ENCODE measurements at places on chromosomes 3 and 15. TPM values are rescaled to one million over a fixed set of nuclear protein-coding genes. Genes with fewer than 3 reads are reported as not detected.

DNA sequence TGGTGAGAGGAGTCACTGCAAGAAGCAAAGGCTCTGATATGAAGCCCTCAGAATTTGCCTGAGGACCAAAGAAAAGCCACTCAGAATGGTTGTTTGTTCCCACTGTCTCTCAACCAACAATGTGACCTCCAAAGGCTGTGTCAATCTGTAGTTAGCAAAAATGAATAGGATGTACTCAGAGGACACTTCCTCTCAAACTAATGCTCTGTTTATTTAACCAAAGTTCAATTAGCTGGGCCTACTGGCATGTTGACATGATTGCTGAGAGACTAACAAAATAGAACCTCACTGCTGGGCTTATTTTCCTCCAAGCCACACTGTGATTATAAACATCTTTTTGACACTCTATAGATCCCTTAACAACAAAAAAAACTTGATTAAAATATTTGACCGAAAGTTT is 522.5 kb downstream of the OCA2 start:
- DNase-seq = no peak

DNA sequence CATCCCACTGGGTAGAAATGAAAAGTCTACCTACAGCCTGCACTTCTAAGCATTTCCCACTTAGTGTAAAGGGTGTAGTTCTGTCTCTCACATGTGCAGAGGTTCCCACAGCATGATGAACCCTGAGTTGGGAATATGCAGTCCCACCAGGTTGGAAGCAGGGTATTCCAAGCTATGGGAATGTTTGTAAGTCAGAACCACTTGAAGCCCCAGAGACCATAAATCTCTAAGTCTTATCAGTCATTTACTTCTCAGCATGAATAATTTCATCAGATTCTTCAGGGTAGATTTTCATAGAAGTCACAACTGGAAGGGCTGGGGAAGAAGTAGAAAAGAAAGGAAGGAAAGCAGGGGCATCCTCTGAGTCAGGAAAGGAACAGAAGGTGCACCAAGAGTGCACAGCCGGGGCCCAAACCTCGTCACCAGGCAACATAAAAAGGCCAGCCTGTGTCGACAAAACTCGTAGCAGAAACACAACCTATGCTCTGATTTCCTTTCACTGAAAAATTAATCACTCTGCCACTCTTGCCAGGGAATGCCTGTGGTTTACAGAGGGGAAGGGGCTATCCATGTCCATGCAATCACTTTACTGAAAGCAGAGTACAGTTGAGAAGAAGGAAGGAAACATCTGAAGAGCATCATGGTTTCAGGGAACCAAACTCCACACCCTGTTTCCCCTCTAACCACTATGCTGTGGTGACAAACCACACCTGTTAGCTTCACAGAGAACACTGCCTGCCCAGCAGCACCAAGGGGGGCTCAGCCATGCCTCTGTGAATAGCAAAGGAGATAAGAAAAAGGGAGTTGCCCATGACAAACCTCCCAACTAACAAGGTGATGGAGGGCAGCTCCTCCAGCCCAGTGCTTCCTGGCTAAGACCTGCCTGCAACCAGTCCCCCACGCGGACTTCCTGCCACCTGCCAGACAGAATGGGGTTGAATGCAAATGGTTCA is 40.5 kb downstream of the SH3BP5 start:
- no peak for DNase-seq

GRCh38 chr3:113055961-113056360 is 65.2 kb downstream of the GTPBP8 start:
- DNase-seq = no peak

- DNase-seq = no peak
These were observed 128.1 kb downstream of the RPL22L1 start for GRCh38 chr3:170741756-170742529.

DNA sequence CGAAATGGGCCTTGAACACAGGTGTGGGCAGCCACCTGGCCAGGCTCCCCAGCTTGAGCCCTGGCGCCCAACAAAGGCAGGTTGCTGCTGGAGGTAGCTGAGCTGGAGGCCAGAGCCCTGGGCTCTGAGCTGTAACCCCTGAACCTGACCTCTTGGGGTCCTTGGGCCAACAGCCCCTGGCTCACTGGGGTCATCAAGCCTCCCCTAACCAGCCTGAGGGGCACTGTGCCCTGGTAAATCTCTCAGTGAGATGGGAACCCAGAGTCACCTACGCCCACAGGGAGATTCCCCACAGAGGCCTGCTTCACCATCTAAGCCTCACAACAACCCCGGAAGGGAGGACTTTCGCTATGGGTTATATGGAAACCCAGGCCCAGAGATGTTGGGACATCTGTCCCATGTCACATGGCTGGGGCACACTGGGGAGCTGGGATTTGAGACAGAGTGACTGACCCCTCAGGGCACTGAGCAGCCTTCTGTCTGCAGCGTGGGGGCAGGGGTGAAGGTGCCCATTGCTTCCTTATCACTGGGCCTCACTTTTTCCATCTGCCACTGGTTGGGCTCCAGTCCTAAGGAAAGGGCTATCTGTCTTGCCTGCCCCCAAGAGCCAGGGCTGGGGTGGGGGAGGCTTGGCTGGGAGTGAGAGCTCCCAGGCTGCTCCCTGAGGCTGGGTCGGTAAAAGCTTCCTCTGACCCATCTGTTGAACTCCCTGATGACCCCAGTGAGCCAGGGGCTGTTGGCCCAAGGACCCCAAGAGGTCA is 59.1 kb downstream of the IQSEC1 start:
- DNase-seq = no peak

GRCh38 chr3:14374444-14374883 is 27.9 kb upstream of the SLC6A6 start:
- DNase-seq = no peak

- no peak for DNase-seq
These were observed at the start of gene SLITRK3 for GRCh38 chr3:165195640-165196576. Gene SLITRK3 (minus strand): TSS chr3:165196384. CDS start chr3:165190830, 5,554 bp downstream.

- no peak for DNase-seq
These were observed 397.0 kb downstream of the CNTN3 start for GRCh38 chr3:74217467-74217866.

DNA sequence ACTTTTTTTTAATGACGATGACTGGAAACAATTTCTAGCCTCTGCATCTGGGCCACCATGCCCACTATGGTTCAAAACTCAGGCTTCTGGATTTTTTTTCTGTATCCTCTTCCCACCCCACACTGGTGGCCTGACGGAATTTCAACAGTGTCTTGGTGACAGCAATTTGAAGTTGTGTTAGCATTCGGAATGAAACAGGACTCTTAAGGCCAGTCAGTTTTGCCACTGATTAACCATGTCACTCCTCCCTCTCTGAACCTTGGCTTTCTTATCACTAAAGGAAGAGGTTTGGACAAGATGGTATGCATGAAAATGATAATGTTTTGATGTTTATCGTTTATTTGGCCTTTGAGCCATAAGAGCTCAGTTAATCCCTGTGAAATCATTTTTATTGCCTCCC is 41.6 kb upstream of the BDH1 start:
- no peak for DNase-seq

DNA sequence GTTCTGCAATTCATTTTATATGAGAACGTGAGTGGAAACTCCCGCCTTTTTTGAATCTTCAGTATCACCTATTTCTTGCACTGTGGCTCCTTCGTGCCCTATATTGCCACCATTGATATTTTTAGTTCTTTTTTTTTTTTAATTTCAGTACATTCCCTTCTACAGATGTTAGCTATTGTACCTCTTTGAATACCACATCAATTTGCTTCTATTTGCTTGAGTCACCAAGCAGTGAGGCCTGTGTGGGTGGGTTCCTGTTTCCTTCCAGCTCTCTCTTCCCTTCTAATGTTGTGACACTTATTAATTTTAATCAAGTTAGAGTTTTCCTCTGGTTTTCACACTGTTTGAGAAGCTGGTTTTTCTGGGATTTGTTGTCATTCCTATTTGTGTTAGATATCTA is 8.7 kb downstream of the HACD2 start:
- no peak for DNase-seq

DNA sequence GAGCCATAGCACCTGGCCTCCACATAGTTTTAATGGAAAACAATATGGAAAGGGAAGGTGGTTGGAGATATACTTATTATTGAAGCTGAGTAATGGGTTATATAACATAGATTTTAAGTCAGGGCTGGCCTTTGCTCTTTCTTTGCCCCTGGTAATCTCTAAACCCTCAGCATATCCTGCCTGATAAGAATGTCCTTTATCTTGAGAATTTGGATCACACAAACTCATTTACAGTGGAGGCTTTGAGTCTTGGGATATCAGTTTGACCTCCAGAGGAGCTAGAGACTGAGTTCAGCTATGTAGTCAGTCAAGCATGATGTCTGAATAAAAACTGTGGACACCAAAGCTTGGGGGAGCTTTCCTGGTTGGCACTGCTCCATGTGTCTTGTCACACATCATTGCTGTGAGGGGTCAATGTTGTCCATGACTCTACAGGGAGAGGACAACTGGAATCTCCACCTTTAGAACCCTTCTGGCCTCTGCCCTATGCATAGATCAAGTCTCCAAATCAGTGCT is 9.0 kb upstream of the C3orf33 start:
- DNase-seq = no peak

GRCh38 chr15:76150513-76150912 is 90.7 kb downstream of the TMEM266 start:
- no peak for DNase-seq

- no peak for DNase-seq
These were observed 53.3 kb upstream of the CHMP2B start for GRCh38 chr3:87173776-87174175.

DNA sequence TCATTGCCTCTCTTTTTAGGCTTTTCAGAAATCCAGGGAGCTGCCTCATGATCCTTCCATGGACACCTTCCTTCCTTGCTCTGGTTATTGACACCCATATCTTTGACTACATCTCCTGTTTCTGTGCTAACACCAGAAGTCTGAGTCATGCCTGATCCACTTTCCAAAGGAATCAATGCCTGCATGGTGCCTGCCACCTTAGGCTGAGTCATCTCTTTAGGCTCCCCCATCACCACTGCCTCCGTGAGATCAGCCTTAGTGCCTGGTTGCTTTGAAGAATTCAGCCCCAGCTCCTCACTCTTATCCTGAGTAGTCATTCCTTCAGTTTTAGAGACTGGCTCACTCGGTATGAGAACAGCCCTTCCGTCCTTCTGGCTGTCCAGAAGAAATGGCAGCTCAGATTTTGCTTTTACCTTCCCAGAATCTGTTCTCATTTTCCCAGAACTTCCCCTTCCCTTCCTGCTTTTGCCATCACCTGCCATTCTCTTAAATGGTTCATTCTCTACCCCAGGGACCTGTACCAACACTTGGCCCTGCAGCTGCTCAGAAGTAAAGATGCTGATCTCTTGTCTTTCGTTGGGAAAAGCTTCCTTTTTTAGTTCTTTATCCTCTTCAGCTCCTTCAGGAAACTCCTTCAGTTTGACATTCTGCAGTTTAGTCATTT is 105.3 kb downstream of the MAP4 start:
- DNase-seq = no peak

GRCh38 chr15:65258375-65259262 is 28.1 kb downstream of the PARP16 start:
- DNase-seq = no peak

GRCh38 chr3:108914774-108915641 is 38.7 kb downstream of the GUCA1C start:
- no peak for DNase-seq

- DNase-seq = no peak
These were observed 173.6 kb downstream of the UBE2E2 start for GRCh38 chr3:23376516-23377248.

- DNase-seq = peak; percentile 60
These were observed 56.6 kb upstream of the PRTG start for GRCh38 chr15:55799291-55800212.

- no peak for DNase-seq
These were observed 790 bp downstream of the DAZL start for GRCh38 chr3:16604433-16604832.

DNA sequence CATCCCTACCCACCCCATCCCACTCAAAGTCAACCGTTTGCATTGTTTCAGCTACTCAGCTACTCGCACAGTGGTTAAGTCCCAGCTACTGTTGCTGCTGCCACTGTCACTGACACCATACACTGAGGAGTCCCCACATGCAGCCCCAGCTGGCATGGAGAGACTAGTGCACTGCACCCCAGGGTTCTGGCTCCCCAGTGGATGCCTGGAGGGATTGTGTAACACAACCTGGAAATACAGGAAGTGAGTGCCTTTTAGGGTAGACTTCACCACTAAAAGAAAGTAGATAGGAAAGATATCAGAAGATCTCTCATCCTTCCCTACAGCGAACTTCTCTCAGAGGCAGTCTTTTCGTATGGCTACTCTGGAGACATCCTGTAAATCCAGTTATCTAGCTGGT is 169.2 kb upstream of the STRIT1 start:
- no peak for DNase-seq

- no peak for DNase-seq
These were observed 90.0 kb downstream of the APBA2 start for GRCh38 chr15:28975766-28976179.

- no peak for DNase-seq
These were observed 18.5 kb upstream of the VPS39 start for GRCh38 chr15:42226648-42227047.

DNA sequence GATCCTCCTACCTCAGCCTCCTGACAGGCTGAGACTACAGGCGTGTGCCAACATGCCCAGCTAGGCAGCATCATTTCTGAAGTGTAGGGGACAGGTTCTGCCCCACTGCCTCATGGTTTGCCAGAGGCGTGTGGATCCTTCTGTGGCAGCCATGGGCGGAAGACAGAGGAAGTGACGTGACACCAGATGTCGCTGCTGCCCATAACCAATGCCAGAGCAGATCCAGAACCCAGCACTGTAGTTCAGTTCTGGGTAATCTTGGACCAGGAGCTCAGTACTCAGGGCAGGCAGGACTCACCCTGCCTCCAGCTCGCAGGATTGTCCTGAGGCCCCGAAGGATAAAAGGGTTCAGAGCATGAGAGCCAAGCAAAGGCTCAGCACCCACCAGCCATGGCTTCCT is 8.2 kb downstream of the RBPMS2 start:
- DNase-seq = no peak

DNA sequence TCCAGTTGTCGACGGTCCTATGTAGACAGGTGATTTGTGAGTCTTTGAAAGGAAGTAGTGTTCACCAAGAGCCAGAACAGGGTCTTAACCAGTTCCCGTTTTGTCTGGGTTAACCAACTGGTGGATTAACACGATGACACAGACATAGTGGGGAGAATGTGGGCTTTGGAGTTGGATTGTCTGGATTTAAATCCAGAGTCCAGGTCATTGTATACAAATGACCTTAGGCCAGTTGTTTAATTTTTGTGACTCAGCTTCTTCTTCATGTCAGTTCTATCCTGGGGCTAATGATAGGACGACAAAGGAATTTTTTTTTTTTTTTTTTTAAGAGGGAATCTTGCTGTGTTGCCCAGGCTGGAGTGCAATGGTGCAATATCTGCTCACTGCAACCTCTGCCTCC is 126.7 kb downstream of the LPP start:
- no peak for DNase-seq

GRCh38 chr3:55828712-55829111 is 341.6 kb upstream of the WNT5A start:
- DNase-seq = no peak

The SNX22 gene
- 1.3 TPM for polyA plus RNA-seq

The VWA5B2 gene
- polyA plus RNA-seq = 1.6 TPM

The MED12L gene
- 2.5 TPM for polyA plus RNA-seq

The TCAIM gene
- polyA plus RNA-seq = 52.2 TPM

The CHDH gene
- 7.3 TPM for polyA plus RNA-seq

The CPLX3 gene
- polyA plus RNA-seq = 0.03 TPM

The UCN2 gene
- 0.66 TPM for polyA plus RNA-seq

The CPA3 gene
- 0.32 TPM for polyA plus RNA-seq

The P3H2 gene
- polyA plus RNA-seq = 128 TPM

The CCR9 gene
- 0.22 TPM for polyA plus RNA-seq

The ACSBG1 gene
- polyA plus RNA-seq = 0.96 TPM

The ILDR1 gene
- polyA plus RNA-seq = 8.7 TPM

The BOC gene
- polyA plus RNA-seq = 25.5 TPM

The DAZL gene
- polyA plus RNA-seq = not detected

The RFC4 gene
- polyA plus RNA-seq = 52.2 TPM
